ENCODE measurements at places on chromosomes 5 and 9.

DNA sequence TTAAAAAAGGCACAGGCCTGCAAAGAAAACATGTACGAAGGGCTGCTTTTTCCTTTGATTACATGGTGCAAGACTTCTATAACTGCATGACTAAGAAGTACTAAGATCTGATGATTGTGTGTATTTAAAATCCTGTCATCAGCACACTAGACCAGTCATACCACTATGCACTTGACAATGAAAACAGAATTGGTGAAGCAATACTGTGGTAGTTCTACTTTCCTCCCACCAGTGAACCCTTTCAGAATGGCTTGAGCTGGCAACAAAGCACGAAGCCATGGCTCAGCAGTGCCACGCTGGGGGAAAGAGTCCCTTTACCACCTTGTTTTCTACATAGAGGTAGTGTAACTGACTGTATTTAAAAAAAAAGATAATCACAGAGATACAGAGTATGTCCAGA lies 49.0 kb upstream of the POU5F2 start:
- no peak for DNase-seq

DNA sequence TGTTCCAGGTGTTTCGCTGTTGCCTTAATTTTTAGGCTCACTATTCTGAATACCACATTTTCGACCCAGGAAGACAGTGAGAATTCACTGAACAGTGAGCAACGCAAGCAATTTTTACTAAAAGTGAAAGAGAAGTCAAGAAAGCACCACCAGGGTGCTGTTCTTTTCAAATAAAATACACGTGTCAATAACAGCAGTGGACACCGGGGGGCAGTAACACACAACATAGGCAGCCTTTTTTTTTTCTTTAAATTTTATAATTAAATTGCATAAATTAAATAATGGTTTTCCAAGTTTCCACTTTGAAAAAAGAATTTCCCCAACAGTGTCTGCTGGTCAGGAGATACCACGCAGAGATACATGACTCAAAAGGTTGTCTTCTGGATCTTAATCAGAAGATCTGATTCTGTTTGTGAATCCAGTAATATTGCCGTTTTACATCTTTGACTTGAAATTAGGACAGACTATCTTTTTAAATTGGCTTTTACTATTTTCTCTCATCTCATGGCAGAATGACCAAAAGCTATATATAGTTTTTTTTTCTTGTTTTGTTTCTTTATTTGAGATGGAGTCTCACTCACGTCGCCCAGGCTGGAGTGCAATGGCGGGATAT lies 47.1 kb upstream of the SH3GL2 start:
- peak; percentile 4 for DNase-seq

GRCh38 chr5:141495453-141495811 lies 6.6 kb downstream of the PCDHGC5 start:
- DNase-seq, result no peak

GRCh38 chr5:89279391-89280036 lies 396.5 kb upstream of the MEF2C start:
- DNase-seq, result no peak

DNA sequence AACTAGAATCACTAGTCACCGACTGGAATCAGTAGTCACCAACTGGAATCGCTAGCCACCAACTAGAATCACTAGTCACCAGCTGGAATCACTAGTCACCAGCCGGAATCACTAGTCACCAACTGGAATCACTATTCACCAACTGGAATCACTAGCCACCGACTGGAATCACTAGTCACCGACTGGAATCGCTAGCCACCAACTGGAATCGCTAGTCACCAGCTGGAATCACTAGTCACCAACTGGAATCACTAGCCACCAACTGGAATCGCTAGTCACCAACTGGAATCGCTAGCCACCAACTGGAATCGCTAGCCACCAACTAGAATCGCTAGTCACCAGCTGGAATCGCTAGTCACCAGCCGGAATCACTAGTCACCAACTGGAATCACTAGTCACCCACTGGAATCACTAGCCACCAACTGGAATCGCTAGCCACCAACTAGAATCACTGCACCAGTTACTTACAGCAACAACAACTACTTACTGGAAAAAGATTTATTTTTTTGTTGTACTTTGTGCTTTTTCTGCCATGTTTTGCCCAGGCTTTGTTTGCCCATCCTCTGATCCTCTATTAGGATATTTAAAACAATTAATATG lies 25.7 kb upstream of the FLT4 start:
- DNase-seq, result no peak

DNA sequence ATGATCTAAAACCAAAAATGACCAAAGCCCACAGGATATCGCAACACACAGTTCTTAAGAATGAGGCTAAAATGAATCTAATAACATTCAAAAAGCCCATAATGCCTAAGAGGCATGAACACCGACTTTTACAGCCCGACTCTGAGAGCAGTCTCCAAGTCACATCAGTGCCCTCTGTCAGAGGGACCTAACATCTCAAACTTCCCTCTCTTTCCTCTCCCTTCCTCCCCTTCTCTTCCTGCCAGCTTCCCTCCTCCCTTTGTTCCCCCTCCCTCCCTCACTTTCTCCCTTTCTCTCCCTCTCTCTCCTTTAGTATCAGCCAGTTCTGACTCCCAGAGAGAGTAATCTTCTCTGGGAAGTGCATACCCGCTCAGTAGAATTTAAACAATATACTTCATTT lies 154.4 kb downstream of the GLIS3 start:
- no peak for DNase-seq

- DNase-seq, result no peak
These were observed 166.9 kb upstream of the IL12B start for GRCh38 chr5:159497221-159497620.

- DNase-seq, result no peak
These were observed 245.4 kb downstream of the DENND1A start for GRCh38 chr9:123684393-123685149.

DNA sequence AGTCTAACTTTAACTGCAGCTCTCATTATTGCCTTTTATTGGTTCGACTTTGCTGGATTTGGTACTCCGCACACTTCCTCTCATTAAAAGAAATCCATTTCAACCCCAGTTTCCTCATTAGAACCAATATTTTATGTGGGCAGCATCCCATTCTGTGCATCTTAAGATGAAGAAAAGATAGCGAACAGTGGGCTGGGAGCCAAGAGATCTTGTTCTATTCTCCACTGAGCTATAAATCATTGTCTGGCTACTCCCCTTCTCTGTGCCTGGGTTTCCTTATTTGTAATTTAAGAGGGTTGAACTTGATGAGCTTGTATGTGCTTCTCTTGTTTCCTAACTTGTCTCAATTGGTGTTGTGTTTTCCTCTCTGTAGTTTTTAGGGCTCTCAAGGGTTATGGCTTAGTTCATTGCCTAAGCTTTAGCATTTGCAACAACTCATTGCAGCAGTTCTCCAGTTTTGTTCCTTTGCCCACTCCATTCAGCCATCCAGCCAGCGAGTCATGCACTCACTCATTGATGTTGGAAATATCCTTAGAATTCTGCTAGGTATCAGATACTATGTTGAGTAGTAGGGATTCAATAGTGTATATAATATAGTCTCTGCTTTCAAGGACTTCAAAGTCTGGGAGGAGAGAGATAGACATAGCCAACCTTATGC lies 273.3 kb upstream of the TNC start:
- DNase-seq, result no peak

GRCh38 chr5:40106847-40107246 lies 572.9 kb upstream of the PTGER4 start:
- DNase-seq, result no peak

DNA sequence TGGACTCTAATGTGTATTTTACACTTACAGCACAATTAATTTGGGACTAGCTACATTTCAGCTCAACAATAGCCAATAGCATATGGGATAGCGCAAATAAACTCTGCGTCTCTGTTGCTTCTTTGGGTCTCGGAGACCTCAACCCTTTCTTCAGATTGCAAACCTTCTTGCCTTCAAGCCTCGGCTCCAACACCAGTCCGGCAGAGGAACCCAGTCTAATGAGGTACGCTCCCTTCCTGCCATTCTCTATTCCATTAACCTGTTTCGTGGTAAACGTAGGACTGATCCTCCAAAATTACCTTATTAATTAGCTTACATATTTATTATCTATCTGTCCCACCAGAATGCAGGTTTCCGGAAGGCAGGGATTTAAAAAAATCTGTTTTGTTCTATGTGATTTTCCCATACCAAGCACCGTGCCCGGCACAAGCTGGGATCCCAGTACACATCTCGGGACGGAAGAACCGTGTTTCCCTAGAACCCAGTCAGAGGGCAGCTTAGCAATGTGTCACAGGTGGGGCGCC lies 525 bp upstream of the DAPK1 start:
- DNase-seq, result no peak

GRCh38 chr5:105428451-105429380 lies 1866.1 kb upstream of the NUDT12 start:
- DNase-seq, result no peak

- no peak for DNase-seq
These were observed 106.8 kb downstream of the ENTREP1 start for GRCh38 chr9:69431777-69432176.
